ENCODE measurements at places on chromosomes 2 and 18. TPM values are rescaled to one million over a fixed set of nuclear protein-coding genes. Genes with fewer than 3 reads are reported as not detected.

C2orf78 gene
- not detected for total RNA-seq

SLC14A1 gene
- total RNA-seq = 6.0 TPM

DSC3 gene
- total RNA-seq = 1.6 TPM

DNA sequence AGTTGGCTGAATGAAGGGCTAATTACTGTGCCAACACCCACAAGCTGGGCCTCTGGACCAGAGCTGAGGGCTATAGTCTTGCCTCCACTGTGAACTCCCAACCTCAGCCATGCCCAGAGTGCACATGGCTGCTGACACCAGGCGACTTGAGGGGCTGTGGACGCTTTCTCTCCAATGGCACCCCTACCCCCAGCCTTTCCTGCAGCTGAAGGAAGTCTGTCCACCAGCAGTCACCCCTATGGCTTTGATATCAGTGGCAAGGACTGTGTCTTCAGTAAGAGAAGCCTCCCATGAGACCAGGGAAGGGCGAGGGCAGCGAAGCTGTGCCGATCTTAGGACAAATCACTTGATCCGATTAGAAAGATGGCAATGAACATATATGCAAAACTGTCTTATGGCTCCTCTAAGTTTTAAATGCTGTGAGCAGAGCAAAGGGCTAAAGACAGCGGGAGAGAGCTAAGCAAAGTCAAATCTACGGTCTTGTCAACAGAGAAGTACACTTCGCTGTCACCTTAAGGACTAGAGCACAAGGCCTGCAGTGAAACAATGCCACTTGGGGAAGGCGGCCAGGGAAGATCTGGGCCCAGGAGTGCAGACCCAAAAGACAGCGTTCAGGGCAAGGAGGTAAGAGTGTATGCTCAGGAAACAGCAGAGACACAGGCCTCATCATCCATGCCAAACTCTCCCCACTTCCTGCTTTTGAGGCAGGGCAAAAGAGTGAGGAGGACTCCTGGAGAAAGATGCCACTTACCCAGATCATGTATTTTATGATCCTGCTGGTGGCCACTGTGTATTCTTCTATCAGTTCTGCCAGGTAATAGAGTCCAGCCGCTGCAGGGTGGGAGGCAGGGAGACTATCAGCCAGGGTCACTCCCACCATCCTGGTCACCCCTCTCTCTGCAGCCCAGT lies 1.5 kb downstream of the TEX261 start:
- H3K27ac ChIP-seq = no peak overlapping the region
- peaks cover 38% of the 10 kb centered on the region for H3K36me3 ChIP-seq
- H3K4me1 ChIP-seq = peaks cover 14% of the 10 kb centered on the region
- H3K27me3 ChIP-seq = no peaks in the 10 kb centered on the region
- DNase-seq = peak; percentile 38

DNA sequence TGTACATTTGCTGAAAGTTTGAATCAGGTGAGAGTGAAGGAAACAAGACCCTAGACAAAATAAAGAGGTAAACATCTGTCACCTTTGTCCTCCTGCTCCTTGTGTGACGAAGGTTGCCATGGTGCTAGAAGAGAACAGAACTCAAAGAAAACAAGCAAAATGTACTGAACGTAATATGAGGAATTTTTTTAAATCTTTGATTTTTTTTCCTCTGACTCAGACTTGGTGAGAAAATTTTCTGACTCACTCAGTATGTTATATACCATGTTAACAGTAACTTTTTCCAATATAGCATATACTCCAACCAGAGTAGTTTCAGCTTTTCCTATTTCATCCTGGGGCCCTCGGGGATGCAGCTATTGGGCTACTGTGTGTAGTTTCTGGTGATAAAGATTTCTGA lies 2114.6 kb upstream of the PIK3C3 start:
- peaks cover 6% of the 10 kb centered on the region for H3K4me1 ChIP-seq
- no peak overlapping the region for H3K27ac ChIP-seq
- H3K36me3 ChIP-seq = no peaks in the 10 kb centered on the region
- DNase-seq = no peak

DNA sequence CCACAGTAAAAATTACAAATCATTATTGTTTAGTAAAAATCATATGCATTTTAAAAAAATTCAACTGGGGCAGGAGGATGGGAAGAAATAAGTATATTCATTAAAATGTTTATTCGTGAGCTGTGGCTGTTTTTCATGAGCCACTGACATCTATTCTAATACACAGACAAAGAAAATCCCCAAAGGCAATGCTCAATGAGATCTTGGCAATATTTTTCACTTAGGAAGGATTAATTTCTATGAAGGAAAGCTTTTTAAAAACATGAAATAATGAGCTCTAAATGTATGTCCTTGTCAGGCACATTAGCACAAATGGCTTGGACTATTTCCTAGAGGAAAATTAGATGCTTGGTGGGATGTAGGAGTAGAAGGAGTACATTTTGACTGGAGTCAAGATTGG lies 262.0 kb upstream of the MMADHC start:
- H3K4me3 ChIP-seq = no peak overlapping the region
- no peak for DNase-seq
- H3K27ac ChIP-seq = no peak overlapping the region
- H3K27me3 ChIP-seq = no peaks in the 10 kb centered on the region
- no peaks in the 10 kb centered on the region for H3K4me1 ChIP-seq

Data from upper lobe of right lung (tissue), 1 donor.